ENCODE measurements at places on chromosomes 7 and 10. TPM values are rescaled to one million over a fixed set of nuclear protein-coding genes. Genes with fewer than 3 reads are reported as not detected.

The CPA2 gene
- total RNA-seq: not detected

The PCLO gene
- total RNA-seq: 12.0 TPM

The NEBL gene
- 21.2 TPM for total RNA-seq

The ALOX5 gene
- total RNA-seq: 58.1 TPM

The FAM13C gene
- 8.8 TPM for total RNA-seq

The RBM20 gene
- total RNA-seq: 2.1 TPM

The CHST3 gene
- total RNA-seq: 31.5 TPM

The TFEC gene
- total RNA-seq: 14.4 TPM

The CFAP58 gene
- 0.35 TPM for total RNA-seq

The ZNF117 gene
- 12.6 TPM for total RNA-seq

The HKDC1 gene
- 27.4 TPM for total RNA-seq

The SLC18A2 gene
- total RNA-seq: 4.6 TPM

The TAS2R4 gene
- 2.5 TPM for total RNA-seq

The NACAD gene
- total RNA-seq: 4.2 TPM

The WDFY4 gene
- 13.3 TPM for total RNA-seq

The SHH gene
- 15.2 TPM for total RNA-seq

The PAX4 gene
- total RNA-seq: not detected

The VDAC2 gene
- total RNA-seq: 128 TPM

The LHFPL3 gene
- not detected for total RNA-seq

The GTF2IRD1 gene
- total RNA-seq: 35.8 TPM

The C10orf67 gene
- 1.6 TPM for total RNA-seq

The ZNF467 gene
- 24.5 TPM for total RNA-seq

The ZPBP gene
- 0.22 TPM for total RNA-seq

The TUBB8 gene
- total RNA-seq: not detected

The GNAT3 gene
- not detected for total RNA-seq

The PTPRZ1 gene
- total RNA-seq: 0.98 TPM

Data from kidney (tissue), 22 donors.